ENCODE measurements at places on chromosomes 13 and 19. TPM values are rescaled to one million over a fixed set of nuclear protein-coding genes. Genes with fewer than 3 reads are reported as not detected.

ENOX1 gene
- total RNA-seq = 2.8 TPM

TSPAN16 gene
- not detected for total RNA-seq

PLVAP gene
- not detected for total RNA-seq

CGB3 gene
- not detected for total RNA-seq

IGFL3 gene
- 1.9 TPM for total RNA-seq

KCTD12 gene
- total RNA-seq = 52.1 TPM
